ENCODE measurements at places on chromosomes 13 and 19. TPM values are rescaled to one million over a fixed set of nuclear protein-coding genes. Genes with fewer than 3 reads are reported as not detected.

DNA sequence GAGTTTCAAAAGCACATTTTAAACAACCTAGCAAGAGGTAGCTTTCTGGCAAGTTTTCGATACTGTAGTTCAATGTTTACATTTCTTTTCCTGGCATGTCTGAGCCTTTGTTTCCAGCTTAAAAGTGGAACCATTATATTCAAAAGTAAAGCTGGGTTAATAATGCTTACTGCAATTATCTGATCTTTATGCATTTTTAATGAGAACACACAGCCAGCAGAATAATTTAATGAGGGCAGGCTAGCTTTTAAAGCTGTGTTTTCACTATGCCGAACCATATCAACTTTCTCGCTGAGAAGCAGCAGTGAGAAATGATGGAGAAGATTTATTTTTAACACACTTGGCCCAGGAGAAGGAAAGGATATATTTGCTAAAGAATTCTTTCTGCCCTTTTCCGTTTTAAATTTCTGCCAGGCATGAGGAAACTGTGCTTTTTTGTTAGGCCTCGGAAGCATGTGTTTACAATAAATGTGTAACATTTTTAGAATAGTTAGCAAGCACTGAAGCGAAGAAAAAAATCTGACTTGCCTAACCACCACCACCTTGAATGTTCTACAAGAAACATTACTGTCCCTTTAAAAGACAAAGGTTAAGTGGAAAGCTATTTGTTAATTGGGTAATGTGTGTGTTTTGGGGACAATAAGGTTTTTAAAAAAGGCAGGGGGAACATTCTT, 1.0 kb downstream of the MBNL2 start:
- DNase-seq = no peak

- no peak for DNase-seq
These were observed 14.3 kb downstream of the DPRX start for GRCh38 chr19:53646144-53646543.

DNA sequence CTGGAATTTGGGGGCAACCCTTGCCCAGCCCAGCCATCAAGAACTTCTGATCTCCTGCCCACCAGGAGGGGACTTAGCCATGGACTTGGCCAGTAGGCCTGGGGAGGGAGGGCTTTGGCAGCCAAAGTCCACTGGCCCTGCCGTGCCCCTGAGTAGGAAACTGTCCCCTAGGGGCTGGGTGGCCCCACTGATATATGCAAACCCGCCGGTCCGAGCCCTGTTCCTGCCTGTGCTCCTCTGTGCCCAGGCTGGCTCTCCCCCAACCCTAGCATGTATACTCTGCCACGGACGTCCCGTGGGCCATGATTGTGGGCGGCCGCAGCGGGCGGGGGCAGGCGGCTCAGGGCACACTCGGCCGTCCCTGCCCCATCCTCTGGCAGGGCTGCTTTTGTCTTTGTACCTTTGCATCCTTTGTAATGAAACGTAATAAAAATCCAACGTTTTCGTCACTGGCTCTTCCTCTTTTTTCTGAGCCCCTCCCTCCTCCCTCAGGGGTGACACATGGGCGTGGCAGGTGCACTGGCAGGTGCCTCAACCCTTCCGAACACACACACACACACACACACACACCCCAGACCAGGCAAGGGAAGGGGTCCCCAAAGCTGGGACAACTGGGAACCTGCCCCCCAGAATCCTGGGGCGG, 9.1 kb downstream of the COMP start:
- DNase-seq = no peak

Gene THSD1
- total RNA-seq = 0.08 TPM

GRCh38 chr13:49058761-49059160, 83.0 kb downstream of the FNDC3A start:
- DNase-seq = no peak

GRCh38 chr13:46580362-46580839, 27.4 kb downstream of the LRCH1 start:
- no peak for DNase-seq

Gene KLK4
- not detected for total RNA-seq

DNA sequence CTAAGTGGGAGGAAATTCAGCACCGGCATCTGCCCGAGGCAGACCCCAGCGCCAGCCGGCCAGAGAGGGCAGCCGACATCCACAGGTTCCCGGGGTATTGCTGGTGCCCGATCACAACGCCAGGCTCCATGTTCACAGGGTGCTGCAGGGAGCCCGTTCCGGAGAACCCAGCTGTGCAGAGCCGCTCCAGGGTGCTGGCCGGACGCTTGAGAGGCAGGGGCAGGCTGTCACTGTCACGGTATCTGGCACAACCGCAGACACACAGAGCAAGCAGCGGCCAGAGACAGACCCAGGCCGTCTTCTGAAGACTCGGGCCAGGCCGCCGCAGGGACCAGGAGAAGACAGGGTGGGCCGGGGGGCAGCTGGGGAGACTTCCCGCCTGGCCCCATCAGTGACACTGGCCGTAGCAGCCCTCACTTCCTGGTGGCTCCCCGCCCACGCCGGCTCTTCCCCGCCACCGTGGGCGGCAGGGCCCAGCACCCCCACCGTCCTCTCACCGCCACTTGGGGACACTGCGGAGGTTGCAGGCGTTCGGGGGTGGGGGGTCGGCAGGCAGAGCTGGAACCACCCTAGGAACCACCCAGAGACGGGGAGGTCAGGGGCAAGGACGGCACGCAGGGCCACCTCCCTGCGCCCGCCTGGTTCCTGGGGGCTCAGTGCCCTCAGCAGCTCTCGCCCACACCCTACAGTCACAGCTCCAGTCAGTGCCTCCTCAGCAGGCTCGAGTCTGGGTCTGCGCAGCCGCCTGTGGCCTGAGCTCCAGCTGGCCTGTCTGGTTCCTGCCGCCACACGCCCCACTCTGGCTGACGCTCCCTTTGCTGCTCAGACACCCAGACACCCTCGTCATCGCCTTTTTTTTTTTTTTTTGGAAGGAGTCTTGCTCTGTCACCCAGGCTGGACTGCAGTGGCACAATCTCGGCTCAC, 3.8 kb downstream of the RNF126 start:
- no peak for DNase-seq

DNA sequence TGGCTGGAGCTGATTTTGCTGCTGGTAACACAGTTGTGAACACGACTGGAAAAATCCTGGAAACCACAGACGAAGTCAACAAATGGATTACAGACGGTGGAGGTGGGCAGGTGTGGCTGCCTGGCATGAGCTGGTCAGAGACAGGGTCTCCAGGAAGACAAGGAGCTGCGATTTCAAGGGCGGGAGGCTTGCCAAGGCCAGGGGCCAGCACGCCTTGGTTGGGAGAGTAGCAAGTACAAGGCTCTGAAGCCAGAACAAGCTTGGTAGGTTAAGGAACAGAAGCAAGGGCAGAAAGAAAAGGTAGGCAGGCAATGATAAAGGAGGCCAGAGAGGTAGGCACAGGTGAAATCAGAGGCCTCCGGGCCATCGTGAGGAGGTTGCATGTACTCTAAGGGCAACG, 50.7 kb upstream of the AMER2 start:
- DNase-seq = no peak

GRCh38 chr13:97757807-97758206, 195.7 kb upstream of the IPO5 start:
- DNase-seq = no peak

- no peak for DNase-seq
These were observed 102.2 kb upstream of the PEG3 start for GRCh38 chr19:56942756-56943155.

Gene RASGRP4
- 0.50 TPM for total RNA-seq

GRCh38 chr19:49430678-49431329, 5.6 kb downstream of the GFY start:
- peak; percentile 50 for DNase-seq

Gene KRTDAP
- not detected for total RNA-seq

Gene CD22
- 0.63 TPM for total RNA-seq

Gene NTF4
- total RNA-seq = not detected

Gene ZNF628
- total RNA-seq = 11.6 TPM

Gene VSTM2B
- not detected for total RNA-seq

Gene ZNF90
- total RNA-seq = 17.0 TPM

DNA sequence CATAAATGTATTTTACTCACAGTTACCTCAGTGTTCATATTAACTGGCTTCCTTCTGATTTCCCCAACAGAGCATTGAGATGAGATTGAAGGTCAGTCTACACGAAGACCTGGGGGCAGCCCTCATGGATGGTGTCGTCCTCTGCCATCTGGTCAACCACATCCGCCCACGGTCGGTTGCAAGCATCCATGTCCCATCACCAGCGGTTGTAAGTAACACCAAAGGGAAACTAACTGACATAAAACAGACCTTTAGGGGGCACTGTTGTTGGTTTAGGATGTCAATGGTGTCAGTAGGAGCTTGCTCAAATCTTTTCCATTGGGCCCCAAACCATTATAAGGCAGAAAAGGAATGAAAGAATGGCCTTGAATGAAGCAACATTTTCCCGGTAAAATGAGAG, 68.2 kb downstream of the ESD start:
- DNase-seq = peak; percentile 26

GRCh38 chr13:113231306-113232207, 22.1 kb downstream of the CUL4A start:
- DNase-seq = no peak

Gene CEACAM4
- total RNA-seq = not detected

DNA sequence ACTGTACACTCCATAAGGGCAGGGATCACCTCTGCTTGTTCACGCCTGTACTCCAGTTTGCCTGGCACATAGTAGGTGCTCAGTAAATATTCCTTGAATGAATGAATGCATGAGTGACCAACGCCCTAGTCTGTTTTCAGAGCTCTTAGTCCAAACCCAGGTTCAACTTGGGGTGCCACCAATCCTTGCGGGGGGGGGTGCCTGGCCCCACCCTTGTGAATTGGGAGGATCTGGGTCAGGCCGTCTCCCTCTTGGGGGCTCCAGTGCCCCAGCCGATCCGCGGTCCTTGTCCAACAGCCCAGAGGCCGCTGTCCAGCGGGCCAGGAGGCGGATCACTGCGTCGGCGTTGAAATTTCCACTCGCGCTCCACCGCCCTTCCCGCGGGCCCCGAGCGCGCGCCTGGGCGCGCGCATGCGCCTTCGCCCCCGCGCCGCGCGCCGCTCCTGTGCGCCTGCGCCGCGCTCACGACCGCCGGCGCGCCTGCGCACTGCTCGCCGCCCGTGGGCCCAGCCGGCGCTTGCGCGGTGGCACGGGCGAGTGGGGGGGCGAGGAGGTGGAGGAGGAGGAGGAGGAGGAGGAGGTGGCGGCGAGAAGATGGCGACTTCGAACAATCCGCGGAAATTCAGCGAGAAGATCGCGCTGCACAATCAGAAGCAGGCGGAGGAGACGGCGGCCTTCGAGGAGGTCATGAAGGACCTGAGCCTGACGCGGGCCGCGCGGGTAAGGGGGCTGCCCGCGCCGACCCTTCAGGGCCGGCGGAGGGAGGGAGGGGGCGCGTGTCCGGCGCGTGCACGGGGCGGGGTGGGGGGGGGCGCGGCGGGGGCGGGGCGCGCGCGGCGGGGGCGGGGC, at the start of gene CRTC1:
CRTC1 (plus strand) TSS at position 572 of the 849 bp plus-strand sequence; CDS start at position 595, 23 bp downstream.
- peak; percentile 91 for DNase-seq

- DNase-seq = no peak
These were observed 7.5 kb upstream of the B3GLCT start for GRCh38 chr13:31192306-31192705.

DNA sequence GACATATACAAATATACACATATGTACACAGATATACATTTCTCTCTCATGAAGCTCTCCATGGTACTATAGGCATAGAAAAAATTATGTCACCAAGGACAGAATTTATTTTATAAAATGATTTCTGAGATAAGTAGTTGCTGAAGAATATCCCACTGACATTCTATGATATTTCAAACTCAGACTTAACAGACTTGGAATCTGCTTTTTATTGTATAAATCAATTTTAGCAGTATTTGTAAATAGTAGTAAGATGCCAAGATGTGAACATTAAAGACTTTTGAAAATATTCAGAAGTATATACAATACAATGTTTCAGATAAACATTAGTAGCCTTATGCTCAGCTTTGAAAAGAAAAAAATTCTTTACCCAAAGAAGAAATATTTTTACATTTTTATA, 107.4 kb upstream of the ARGLU1 start:
- no peak for DNase-seq

GRCh38 chr19:45130888-45131615, 29.7 kb downstream of the NKPD1 start:
- no peak for DNase-seq

- peak; percentile 55 for DNase-seq
These were observed 16.8 kb downstream of the FPR2 start for GRCh38 chr19:51777570-51778462.

- DNase-seq = no peak
These were observed 56.8 kb downstream of the POLR1D start for GRCh38 chr13:27678306-27679040.

GRCh38 chr13:43388282-43389034, 365.1 kb downstream of the DNAJC15 start:
- no peak for DNase-seq

DNA sequence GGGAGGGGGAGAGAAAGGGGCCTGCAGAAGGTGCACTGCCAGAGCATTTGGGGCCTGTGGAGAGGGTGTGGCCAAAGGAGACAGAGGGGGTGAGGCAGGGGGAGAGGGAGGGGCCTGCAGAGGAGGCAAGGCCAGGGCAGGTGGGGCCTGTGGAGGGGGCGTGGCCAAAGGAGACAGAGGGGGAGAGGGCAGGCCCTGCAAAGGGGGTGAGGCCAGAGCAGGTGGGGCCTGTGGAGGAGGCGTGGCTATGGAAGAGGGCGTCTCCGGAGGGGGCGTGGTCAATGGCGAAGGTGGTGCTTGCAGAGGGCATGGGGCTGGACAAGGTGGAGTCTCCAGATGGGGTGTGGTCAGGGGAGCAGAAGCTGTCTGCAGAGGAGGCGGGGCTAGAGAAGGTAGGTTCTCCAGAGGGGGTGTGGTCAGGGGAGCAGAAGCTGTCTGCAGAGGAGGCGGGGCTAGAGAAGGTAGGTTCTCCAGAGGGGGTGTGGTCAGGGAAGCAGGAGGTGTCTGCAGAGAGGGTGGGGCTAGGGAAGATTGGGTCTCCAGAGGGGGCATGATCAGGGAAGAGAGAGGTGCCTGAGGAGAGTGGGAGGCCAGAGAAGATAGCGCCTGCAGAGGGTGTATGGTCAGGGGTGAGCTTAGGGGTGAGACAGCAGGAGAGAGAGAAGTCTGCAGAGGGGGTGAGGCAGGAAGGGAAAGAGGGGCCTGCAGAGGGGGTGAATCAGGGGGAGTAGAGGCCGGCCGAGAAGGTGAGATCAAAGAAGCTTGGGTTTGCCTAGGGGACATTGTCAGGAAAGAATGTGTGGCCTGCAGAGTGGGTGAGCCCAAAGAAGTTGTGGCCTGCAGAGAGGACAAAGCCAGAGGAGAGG, 3.4 kb downstream of the PRR36 start:
- DNase-seq = peak; percentile 73
